ENCODE measurements at places on chromosomes 3 and 15.

DNA sequence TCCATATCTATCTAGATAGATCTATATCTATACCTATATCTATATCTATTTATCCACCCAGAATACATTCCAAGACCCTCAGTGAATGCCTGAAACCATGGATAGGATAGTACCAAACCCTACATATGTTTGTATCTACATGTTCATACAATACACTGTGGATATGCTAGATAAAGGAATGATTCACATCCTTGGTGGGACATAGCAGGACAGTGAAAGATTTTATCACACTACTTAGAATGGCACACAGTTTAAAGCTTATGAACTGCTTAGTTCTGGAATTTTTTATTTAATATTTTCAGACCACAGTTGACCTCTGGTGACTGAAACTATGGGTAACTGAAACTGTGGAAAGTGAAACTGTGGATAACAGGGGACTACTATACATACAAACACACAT is 198.8 kb upstream of the TTC14 start:
- DNase-seq = no peak

- no peak for DNase-seq
These were observed 34.9 kb upstream of the HEG1 start for GRCh38 chr3:125090649-125091048.

- no peak for DNase-seq
These were observed 29.0 kb downstream of the CD80 start for GRCh38 chr3:119530456-119530855.

GRCh38 chr3:30644615-30645014 is 38.2 kb downstream of the TGFBR2 start:
- no peak for DNase-seq

- DNase-seq = peak; percentile 30
These were observed 118.4 kb downstream of the ATP1B3 start for GRCh38 chr3:141994856-141995255.

DNA sequence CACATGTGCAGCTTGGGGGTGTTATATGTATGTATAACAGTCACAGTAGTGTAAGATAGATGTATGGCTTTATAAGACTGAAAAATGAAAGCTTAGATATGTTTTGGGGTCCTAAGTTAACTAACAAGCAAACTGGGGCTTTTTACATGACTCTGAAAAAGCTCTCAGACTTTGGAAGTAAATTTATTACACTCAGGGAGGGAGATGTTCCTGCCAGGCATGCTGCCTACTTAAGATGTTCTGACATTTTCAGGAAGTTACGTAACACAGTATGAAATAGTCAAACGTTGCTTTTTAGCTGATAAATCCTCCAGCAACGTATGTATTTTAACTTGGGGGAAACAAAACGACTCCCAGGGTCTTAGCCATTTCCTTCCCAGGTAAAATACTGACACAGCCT is 1.7 kb upstream of the IFT57 start:
- peak; percentile 67 for DNase-seq

DNA sequence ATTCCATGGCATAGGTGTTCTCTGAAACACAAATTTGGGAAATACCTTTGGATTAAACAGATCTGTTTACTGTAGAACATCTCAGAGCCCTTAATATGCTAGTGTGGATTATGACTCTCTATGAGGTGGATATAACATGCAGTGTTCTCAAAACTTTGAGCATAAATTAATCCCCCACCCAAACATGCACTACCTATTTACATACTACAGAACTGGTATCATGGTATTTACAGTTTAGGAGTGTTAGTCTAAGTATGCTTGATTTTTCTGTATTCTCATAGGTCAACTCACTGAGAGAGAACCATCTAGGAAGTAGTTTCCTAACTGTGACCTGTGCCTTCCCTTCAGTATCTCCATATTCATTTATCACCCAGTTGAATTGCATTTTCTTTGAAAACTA is 30.9 kb upstream of the ZNF609 start:
- no peak for DNase-seq

DNA sequence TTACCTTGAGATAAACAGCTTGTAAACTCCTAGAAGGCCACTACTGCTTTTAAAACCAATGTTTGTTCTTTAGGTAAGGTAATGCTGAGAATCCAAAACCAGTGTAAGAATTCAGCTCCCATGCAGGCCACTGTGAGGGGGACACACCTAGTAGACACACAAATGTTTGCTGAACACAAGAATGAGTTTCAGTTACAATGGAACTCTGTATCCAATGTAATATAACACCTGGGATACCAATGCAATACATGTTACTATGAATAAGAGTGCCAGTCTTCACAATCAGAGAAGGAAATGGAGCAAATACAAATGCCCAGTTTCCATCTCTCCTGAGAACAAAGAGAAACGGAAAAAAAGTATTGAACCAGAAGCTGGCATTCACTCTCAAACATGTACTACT is 65.9 kb downstream of the IGF2BP2 start:
- DNase-seq = no peak

DNA sequence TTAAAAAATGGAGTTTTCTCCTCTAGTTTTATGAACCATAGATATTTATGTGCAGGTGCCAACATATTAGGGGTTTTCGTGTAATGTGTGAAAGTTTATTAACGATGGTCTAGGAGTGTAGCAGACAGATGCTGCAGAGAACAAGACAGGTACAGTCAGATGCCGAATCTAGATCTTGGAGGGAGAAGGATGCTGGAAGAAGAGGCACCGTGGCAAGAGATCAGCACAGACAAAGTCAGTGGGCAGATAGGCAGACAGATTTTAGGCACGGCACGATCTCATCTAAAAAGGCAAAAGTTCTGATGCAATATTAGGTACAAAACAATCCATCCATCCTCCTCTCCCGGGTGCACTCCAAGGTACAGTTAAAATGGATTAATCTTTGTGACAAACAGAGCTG is 161.6 kb downstream of the TIGIT start:
- DNase-seq = no peak

DNA sequence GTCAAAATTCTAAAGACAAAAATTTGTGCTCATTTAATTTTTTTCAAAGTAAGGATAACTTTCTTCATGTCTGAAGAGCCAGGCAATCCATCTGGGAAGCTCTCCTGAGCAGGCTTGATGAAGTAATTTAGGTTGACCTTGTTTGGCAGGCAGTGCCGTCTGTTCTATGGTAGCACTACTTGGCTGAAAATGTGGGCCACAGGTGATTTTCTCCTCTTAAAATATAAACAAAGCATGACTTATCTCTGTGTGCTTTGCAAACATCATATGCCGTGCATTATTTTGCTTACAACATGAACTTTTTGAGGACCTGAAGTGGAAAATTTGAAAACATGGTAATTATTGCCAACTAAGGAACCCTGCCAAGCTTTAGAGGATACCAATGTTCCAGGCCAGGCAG is 143.2 kb downstream of the RAP2B start:
- DNase-seq = no peak

- DNase-seq = no peak
These were observed 187.1 kb downstream of the DPH6 start for GRCh38 chr15:35358824-35359223.

GRCh38 chr3:73448761-73449301 is 175.9 kb downstream of the PDZRN3 start:
- peak; percentile 16 for DNase-seq

DNA sequence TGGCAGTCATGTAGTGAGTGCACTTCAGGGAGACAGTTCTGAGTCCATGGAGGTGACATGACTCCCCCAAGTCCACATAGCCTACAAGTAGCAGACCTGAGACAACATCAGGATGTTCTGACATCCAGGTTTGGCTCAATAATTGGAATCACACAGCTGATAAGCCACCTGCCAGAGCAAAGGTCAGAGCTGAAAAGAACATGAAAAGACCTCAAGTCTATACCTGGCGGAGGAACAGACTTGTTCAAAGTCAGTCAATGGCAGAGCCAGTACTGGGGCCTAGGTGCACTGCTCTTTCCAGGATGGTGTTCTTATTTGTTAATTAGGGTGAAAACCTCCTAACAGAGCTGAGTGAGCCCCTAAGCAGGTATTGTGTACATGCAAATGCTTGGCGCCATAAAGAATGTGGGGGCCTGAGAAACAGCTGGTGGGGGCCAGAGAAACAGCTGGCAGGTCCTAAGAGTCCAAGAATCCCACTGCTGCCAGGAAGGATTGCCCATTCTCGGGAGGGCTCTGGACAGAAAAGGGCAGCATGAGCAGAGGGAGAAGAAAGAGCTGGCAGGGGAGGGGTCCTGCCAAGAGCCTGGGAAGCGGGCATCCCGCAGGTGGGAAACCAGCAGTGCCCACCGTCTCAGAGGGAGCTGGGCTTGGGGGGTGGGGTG is 17.1 kb downstream of the MASP1 start:
- DNase-seq = no peak

GRCh38 chr3:159634483-159634882 is 354.2 kb upstream of the IL12A start:
- no peak for DNase-seq

DNA sequence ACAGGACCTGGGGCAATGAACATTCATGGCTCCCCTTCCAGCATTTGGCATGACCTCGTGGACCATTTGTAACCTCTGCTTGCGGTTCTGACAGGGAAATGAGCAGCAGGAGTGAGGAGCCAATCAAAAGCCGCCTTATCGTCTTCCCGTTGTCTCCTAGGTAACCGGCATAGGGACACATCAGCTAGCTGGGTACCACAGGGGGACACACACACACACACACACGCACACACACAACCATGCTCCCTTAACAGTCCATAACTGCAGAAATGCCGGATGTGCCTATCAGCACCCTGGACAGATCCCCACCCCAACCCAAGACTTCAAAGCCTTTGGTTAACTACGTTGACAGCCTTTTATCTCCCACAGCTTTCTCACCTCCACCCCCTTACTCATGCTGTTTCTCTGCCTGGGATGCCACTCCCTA is 53.4 kb upstream of the CCDC174 start:
- no peak for DNase-seq

DNA sequence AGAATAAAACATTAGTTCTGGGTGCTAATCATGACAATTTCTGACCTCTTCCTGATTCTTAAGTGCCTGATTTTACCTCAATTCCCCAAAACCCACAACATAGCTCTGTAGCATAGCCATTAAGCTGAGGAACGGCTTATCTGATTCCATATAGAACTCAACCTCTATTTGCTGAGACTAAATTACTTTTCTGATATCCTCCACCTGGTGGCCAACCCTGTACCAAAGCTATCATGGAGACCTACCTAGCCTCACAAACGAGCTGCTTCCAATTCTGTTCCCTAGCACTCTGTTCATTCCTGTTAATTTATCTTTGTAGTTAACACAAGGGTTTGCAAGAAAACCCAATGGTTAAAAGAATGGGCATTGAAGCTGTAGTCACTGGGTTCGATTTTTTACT is 245.2 kb downstream of the PLOD2 start:
- no peak for DNase-seq

DNA sequence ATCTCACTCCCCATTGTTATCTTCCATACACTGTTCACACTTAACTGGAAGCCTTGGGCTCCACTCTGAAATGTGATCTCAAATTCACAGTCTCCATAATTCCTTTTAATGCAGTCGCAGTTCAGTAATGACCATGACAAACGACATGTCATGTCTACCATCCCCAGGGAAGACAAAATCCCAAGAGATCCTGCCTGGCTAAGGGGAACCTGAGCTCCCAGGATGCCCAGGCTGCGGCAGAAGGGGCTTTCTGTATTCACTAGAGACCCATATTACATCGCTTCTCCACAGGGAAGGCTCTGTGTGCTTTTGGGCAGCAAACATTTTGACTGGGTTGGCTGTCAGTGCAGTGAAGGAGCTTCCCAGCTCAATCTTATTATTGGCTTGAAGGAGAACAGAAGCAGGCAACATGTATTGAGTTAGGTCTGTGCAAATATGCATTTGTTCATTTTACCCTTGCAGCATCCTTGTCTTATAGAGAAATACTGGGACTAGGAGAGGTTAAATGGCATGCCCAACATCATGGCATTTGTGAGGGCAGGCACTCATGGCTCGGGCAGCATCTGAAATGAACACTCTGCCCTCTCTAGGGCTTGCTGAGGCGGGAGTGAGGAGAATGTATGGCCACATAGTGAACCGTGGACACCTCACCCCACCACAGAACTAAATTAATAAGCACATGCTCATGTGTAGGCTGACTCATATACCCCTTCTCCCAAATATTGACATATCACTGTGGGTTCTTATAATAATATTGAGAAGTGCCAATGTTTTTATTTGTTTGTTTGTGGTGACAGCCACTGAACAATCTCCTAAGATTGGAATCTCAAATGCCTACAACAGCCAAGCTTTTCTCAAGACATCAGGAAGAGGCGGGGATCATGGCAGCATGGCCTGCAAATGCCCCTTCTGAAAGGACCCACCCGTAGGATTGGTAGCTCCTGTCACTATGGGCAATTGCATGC is 141.6 kb upstream of the FOXB1 start:
- no peak for DNase-seq

DNA sequence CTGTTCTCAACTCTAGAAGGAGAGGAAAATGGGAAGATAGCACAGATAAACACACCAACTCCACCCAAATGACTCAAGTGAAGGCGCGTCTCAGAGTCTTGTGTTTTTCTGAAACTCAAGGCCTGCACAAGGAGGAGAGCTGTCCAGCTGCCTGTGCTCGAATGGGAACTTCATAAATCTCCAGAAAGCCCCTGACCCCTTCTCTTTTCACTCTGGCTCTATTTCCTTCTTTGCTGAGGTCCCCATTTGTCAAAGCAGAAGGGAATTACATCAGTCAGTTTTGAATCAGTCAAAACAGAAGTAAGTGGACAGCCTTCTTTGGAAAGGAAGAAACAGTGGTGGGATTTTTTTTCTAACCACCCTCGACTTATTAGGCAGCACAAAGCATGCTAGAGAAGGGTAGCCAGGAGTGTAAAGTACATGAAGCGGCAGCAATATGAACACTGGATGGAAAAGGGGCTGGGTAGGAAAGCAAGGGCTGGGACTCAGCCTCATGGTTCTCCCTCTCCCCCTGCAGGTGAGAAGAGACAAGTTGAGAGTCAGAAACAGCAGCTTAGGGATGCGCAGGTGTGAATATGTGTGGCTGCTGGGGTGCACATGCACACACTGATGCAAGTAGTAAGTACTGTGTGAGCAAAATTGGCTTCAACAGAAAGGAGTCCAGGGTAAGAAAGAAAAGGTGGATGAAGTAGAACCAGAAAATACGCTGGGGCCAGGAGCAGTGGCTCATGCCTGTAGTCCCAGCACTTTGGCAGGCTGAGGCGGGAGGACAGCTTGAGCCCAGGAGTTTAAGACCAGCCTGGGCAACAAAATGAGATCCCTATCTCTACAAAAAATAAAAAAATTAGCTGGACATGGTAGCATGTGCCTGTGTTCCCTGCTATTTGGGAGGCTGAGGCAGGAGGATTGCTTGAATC is 36.6 kb upstream of the MAGEF1 start:
- DNase-seq = peak; percentile 79

- no peak for DNase-seq
These were observed 366.4 kb upstream of the TRIM42 start for GRCh38 chr3:140311428-140311827.

- DNase-seq = no peak
These were observed 72.8 kb downstream of the CD200R1L start for GRCh38 chr3:112773864-112774263.

GRCh38 chr15:39817892-39818291 is 35.3 kb upstream of the FSIP1 start:
- DNase-seq = no peak

DNA sequence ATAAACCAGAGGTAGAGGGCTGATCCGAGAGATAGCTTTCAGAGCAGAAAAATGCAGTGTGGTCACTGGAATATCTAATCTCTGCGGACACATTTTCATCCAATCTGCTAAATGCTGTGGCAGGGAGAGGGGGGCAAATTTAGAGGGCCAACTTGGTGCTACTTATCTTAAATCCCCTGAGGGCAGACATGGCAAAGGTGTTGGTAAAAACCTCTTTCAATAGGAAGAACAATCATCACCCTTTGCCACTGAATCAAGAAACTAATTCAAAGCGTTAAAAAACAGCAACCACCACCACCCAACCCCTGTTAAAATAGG is 152.9 kb downstream of the MECOM start:
- DNase-seq = no peak

GRCh38 chr3:195467641-195468390 is 25.0 kb upstream of the ACAP2 start:
- DNase-seq = no peak
